Smooth muscle cell of the pulmonary artery (primary cell): ENCODE measurements at places on chromosomes 5 and 9. TPM values are rescaled to one million over a fixed set of nuclear protein-coding genes. Genes with fewer than 3 reads are reported as not detected.

Gene RPP25L
- 14.6 and 15.1 TPM in 2 replicates for total RNA-seq

Gene UGT3A1
- not detected in 2 replicates for total RNA-seq

Gene PLEKHG4B
- 0.07 TPM in 1 of 2 replicates, not detected in the other for total RNA-seq

Gene GPR150
- 0.40 and 0.46 TPM in 2 replicates for total RNA-seq

Gene GCNT1
- total RNA-seq, result 32.3 and 73.3 TPM in 2 replicates

Gene PFN3
- not detected in 2 replicates for total RNA-seq

Gene CCT5
- 336 and 398 TPM in 2 replicates for total RNA-seq

Gene TMEM252
- total RNA-seq, result not detected in 2 replicates

Gene PCDHA6
- total RNA-seq, result 0.76 and 0.91 TPM in 2 replicates

Gene LCN15
- not detected in 2 replicates for total RNA-seq

Gene FGF1
- total RNA-seq, result 4.1 and 10.4 TPM in 2 replicates

Gene PDCD1LG2
- 9.1 and 22.8 TPM in 2 replicates for total RNA-seq

Gene NREP
- total RNA-seq, result 92.4 and 187 TPM in 2 replicates

Gene ATP10B
- 0.03 TPM in 1 of 2 replicates, not detected in the other for total RNA-seq

Gene C9orf153
- total RNA-seq, result 0.98 and 0.99 TPM in 2 replicates

Gene PCDHB10
- total RNA-seq, result 0.79 and 1.4 TPM in 2 replicates

Gene RFX3
- total RNA-seq, result 5.0 and 5.4 TPM in 2 replicates

Gene DNAJB5
- total RNA-seq, result 10.2 and 10.5 TPM in 2 replicates

Gene TMEM171
- 1.2 and 1.3 TPM in 2 replicates for total RNA-seq
